ENCODE measurements at places on chromosomes 2 and 18.
A peak's percentile ranks its signal among the peaks of the same experiment; 100 is the strongest.

DNA sequence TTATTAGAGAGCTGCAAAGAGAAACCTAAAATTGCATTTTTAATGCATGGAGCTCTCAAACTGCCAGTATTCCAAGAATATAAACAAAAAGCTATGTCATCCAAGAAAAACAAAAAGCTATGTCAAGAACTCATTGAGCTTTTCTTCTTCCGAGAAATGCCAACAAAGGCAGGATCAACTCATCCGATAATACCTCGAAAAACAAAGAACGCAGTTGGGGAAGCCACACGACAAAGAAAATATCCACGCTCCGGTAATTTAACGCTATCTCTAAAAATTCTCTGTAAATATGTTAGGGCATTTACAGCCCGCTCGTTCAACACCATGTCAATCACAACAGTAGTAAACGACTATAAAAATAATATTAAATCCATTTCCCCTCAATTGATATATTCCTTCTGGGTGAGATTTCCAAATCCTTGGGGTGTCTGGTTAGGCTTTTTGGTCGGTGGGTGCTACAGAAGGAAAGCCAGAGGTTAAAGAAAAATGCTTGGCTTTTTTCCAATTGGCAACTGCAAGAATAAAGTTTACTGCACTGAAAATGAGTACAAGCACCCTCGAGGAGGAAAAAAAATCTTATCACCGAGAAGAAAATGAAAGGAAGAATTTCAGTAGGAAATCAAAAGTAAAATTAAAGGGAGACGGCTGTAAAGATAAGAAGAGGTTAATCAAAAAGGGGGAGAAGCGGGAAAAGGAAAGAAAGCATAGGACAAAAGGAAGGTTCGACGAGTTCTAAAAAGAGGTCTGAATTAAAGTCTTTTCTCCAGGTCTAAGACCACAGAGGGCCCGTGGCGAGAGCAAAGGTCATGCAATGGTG is 856 bp downstream of the TIA1 start:
- no peak for DNase-seq

DNA sequence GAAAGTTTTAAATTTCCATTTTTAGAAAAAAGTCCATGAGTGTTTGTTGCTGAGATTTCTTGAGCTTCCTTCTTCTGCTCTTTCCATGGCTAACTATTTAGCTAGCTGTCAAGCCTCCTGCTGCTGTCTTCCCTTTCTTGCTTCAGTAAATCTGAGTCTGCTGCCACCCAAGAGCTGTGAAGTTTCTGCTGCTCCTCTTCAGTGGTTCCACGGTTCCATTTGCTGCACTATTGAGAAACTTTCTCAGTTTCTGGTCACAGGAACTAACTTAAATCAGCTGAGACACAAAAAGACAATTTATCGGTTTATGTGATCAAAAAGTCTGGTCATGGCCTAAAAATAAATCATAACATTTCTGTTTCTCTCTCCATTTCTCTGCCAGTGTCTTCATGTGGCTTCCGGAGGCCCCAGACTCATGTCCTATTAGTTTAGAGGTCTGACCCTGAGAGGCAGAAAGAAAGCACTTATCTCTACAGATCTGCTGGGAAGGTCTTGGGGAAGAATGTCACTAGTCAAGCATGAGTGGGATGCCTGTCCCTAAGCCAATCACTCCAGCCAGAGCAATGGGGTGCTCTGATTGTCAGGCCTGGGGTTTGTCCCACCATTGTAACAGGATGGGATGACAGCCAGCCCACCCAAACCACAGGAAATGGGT is 73.0 kb upstream of the ARL4C start:
- no peak for DNase-seq

- DNase-seq, result no peak
These were observed 34.9 kb upstream of the MAT2A start for GRCh38 chr2:85503851-85504777.

- DNase-seq, result no peak
These were observed 55.7 kb downstream of the INO80C start for GRCh38 chr18:35441857-35442595.

- no peak for DNase-seq
These were observed 793.9 kb downstream of the SUCLG1 start for GRCh38 chr2:83665154-83665553.

DNA sequence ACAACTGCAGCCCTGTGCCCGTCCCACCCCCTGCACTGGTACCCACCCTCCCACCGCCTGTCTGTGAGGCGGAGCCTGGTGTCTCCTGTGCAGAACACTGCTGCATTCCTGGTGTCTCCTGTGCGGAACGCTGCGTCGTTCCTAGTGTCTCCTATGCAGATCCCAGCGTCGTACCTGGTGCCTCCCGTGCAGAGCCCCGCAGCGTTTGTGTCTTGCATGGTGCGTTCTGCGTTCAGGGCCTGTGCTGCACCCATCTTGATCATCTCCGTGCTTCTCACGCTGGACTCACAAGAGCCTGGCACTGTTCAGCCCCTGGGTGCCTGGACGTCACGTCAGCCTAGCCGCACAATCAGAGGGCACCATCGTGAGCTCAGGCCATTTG is 248.6 kb upstream of the SALL3 start:
- DNase-seq, result no peak

DNA sequence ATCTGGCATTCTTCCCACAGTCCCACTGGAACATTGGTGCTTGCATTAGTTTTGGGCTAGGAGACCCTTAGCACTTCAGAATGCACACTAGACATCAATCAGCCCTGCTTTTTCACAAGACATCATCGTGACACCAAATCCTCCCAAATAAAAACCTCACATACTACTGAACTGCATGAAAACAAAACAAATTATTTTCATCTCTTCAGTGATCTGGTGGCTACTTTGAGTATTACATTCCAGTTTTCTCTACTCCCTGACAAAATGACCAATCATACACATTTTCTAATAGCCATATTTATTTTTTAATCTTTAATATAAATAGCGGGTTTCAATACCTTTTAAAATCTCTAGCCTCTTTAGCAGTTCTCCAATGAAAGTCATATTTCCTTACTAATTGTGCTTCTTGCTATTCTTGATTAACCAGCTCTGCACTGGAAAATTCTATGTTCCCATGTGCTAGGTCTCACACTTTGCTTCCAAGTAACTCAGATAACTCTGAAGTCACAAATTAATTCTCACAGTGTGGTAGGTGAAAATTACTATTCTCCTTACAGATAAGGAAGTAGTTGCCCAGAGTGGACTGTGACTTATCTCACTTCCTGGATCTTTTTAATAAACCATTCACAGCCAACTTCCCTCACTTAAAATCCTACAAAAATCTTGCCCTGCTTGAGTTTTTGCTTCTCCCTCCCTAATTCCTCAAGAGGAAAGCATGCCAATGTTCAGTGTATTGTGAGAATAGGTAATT is 82.5 kb upstream of the EPB41L3 start:
- DNase-seq, result no peak

- DNase-seq, result no peak
These were observed 24.8 kb upstream of the ZFP36L2 start for GRCh38 chr2:43251171-43251731.

GRCh38 chr2:226190479-226191252 is 609.0 kb downstream of the IRS1 start:
- no peak for DNase-seq

DNA sequence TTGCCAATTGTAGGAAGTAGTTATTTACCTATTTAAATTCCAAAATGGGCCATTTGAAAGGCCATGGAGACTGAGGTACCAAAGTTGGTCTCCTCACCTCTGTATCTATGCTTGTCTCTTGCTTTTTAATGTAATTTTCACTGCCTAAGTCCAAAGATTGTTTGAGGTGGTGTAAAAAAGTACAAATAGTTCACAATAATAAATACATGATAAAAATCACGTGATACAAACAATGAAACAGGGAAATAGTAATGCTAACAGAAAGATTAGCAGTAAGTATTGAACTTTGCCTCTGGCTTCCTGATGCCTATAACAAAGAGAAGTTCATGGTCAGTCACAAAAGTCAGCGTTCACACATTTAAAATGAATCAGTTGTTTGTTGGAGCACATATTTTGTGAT is 67.6 kb downstream of the CNTNAP5 start:
- no peak for DNase-seq

- DNase-seq, result no peak
These were observed 24.6 kb upstream of the FZD7 start for GRCh38 chr2:202009019-202009481.

DNA sequence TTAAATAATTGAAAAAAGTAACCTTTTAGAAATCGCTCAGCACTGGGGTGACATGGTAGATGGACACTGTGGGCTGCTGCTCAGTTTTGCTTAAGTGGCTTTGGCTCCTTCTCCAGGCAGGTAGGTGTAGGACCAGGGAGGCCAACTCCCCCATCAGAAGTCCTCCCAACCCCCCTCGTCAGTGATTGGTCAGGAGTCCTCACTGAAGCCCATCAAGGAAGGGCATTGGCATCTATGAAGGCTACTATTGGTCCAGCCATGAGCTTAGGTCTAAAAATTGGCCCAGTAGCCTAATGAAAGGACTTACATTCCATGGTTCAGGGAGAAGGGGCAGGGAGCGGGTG is 34.7 kb downstream of the ST3GAL5 start:
- no peak for DNase-seq

- no peak for DNase-seq
These were observed 665.5 kb upstream of the SOX11 start for GRCh38 chr2:5026571-5027234.

GRCh38 chr2:95500854-95501253 is 16.3 kb upstream of the TRIM43B start:
- no peak for DNase-seq

DNA sequence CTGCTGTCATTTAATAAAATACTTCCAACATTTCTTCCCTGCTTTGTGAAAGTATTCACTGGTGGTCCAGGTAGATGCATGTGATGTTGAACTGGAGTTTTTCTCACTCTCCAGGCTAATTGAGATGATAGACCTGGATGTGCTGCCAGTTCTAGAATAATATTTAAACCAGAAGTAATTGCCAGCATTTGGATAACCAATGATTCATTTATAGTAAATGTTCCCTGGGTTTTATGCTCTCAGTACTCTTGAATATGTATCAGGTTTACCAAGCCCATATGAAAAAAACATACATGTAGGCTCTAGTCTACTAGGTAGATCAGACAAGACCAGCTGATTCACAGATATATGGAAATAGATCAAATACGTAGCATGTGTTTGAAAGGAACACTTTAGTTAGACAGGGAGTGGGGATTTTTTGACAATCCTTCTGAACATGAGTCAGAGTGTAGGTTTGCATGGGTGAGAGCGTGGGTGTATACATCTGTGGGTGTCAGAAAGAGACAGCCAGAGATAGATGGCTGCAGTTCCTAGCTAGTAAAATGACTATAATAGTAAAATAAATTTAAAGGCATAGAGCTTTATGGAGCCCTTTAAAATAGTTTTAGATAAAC is 115.1 kb downstream of the NAB1 start:
- DNase-seq, result peak; percentile 18

- no peak for DNase-seq
These were observed 273.7 kb downstream of the TWIST2 start for GRCh38 chr2:239121600-239122012.

DNA sequence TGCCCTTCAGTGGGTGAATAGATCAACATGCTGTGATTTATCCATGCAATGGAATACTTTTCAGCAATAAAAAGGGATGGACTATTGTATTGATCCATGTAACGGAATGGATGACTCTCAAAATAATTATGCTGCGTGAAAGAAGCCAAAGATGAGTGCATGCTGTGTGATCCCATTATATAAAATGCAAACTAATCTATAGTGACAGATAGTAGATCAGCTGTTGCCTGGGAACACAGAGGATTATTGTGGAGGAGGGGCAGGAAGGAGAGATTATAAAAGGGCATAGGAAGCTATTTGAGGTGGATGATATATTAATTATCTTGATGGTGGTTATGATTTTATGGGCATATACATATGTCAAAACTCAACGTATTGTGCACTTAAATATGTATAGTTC is 55.5 kb upstream of the ADAM23 start:
- DNase-seq, result no peak

DNA sequence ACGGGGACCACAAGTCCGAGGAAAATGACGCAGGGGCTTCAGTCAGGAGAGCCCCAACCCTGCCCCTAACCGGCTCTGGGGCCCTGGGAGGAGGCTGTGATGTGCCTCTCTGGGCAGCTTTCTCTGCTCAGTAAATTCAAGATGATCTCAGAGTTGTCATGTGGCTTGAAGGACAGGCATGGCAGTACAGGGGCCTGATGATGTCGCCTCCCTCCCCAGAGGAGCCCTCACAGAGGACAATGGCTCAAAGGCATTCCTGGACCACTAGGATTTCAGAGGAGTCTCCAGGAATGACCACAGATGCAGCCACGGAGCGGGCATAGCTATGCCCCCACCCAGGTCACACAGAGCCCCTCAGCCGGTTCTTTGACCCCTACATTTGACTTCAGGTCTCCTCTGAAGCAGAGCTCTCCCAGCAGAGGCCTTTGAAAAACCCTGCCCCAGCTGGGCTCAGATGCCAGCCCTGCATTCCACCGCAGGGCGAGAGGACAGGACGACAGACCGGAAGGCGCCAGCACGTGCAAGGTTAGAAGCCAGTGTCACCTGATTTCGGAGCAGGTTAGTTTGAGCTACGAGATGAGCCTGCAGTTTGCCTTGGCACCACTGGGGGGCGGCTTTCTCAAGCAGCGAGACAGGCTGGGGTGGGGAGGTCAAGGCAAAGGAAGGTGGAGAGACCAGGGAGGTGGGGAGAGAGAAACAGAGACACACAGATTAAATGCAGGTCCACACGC is 39.2 kb downstream of the BIN1 start:
- peak; percentile 61 for DNase-seq

DNA sequence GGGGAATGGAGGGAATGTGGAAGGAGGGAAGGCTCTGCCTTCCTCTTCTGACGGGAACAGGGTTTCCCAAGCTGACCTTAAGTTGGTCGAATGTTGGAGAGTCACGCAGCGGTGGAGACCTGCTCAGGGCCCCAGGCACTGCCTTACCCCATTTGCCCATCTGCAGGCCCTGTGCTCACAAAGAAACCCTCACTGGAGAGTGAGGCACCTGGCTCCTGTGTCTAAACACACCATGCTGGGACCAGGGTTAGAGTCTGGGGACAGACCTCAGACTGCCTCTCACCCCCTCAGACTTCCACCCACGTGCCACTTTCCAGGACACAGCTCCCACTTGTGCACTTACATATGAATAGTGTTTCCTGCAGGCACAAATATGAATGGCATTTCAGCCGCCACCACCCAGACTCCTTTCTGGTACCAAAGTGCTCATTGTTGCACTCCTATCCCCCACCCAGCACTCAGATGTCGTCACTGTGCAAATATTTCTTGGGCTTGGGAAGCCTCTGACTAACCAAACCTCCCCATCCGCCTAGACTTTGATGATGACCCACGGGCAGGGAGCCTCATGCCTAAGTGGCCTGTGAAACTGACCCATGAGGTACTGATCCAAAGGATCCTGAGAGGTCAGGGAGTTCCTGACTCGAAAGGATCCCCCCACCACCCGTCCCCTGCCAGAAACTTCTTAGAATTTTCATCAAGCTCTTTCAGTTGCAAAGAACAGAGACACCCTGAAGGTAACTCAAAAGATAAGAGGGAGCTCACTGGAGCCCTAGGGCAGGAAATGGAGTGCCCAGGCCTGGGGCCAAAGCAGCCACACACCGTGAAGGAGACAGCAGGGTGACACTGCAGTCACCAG is 78.3 kb downstream of the STPG4 start:
- DNase-seq, result no peak

GRCh38 chr2:29699045-29699444 is 222.3 kb downstream of the ALK start:
- DNase-seq, result no peak

GRCh38 chr2:217434180-217434975 is 568.4 kb downstream of the TNS1 start:
- no peak for DNase-seq

GRCh38 chr18:49161627-49162026 is 210.9 kb upstream of the SMAD7 start:
- DNase-seq, result peak; percentile 14

- DNase-seq, result no peak
These were observed 22.8 kb downstream of the SNORC start for GRCh38 chr2:232892843-232893242.
